Mucosa of descending colon (tissue), 3 donors: ENCODE measurements at places on chromosomes 6 and 20.

DNA sequence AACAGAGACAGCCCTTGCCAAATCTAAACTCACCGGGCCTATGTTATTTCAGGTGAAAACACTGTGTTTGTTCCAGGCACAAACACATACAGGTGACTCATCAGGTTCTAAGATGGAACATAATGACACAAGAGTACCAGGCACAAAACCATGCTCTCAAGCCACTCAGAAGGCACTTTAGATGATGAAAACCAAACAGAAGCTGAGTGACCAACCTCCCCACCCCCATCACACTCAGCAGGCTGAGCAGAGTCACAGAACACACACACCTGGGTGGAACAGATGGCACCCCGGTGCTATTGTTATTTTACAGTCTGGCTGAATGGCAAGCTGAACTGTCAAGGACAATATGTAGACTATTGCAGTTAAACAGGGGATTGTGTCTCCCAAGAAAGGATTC is 20.6 kb upstream of the NKX2-2 start:
- DNase-seq = no peak

- no peak for DNase-seq
These were observed 112.2 kb downstream of the SESN1 start for GRCh38 chr6:108982154-108983113.

GRCh38 chr20:10739134-10739533 is 65.3 kb upstream of the JAG1 start:
- no peak for DNase-seq

DNA sequence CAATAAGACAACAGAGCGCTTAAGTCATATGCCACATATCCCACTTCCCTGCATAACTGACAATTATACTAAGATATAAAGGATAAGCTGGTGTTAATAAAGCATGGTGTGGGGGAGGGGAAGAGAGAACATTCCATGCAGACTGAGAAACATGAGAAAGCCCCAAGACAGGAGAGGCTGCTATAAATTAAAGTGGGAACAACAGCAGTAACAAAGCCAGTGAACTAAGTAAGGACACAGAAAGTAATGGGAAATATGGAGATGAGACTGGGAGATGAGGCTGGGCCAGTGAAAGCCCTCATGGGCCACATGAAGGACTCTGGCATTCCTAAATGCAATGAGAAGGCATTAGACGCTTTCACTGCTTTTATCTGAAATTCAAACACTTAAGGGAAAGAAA is 41.3 kb downstream of the SESN1 start:
- DNase-seq = no peak

DNA sequence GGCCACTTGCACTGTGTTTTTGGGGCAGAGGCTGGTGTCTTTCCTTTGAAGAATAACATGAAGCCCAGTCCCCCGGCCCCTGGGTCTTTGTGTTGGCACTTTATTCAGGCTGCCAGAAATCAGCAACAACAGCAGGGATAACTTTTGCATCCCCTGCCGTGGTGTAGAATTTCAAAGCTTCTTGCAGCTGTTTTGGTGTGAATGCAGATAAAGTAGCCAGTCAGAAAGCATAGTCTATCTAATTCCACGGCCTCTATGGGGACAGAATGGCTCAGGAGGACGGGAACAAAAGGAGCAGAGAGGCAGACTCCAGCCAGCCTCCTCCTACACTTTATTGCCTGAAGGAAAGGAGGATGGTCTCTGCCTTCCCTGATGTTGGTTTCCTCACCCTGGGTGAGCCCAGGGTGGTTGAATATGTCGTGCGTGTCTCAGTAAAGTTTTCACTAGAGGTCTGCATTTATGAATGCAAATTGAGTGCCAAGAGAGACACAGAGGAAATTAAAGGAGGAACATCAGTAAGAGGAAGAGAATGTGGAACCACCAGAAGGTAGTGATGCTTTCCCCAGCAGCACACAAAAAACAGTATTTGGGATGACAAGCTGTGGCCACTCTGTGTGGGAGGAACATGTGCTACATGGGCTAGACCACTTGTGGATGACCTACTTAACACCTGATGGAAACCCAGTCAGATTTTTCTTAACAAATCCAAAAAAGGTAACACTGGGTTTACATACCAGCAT is 125.9 kb upstream of the TRAF3IP2 start:
- no peak for DNase-seq
